ENCODE measurements at places on chromosomes 1 and 21.

DNA sequence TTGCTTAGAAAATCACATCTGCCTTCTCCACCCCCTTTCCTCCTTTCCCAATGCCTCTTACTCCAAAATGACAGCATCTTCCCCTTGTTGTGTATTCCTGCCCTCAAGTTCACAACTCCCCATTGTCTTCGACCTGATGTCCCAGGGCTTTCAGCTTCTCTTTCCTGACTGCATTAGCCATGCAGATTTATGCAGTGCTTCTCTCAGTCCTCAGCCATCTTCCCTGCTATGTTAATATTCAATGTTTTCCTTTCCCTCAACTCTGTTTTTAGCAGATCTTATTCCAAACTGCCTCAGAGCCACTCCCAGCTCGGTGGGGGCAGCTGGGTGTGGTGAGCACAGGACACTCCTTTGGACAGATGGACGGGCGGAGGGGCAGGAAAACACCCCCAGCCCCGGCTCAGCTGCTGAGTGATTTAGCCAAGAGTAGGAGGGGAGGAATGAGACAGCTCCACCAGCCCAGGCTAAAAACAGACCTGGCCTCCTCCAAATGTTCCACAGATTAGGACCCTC, 71.0 kb downstream of the CD2 start:
- no peak for DNase-seq

- no peak for DNase-seq
Measured at GRCh38 chr1:245488346-245489129, 333.8 kb downstream of the KIF26B start.

- no peak for DNase-seq
Measured at GRCh38 chr21:45747233-45747766, 103.8 kb downstream of the PCBP3 start.

- peak; percentile 91 for DNase-seq
Measured at GRCh38 chr1:245156041-245156735, 1.4 kb downstream of the KIF26B start.

DNA sequence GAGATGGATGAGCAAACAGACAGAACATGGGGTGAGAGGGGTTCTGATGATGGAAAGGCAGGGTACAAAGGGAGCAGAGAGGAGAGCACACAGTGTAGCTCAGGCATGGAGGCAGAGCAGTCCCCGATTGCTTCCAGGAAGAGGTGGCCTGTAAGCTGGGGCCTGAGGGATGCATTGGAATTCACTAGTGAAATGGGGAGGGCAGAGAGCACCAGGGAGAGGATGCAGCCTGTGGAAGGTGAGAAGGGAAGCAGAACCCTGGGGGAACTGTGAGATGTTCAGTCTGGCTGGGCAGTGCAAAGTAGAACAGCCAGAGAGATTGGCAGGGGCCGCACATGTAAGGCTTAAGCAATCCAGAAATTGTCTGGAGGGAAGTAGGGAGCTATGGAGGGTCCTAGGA, 12.2 kb downstream of the ZNF362 start:
- DNase-seq, result no peak

- no peak for DNase-seq
Measured at GRCh38 chr1:6762060-6762459, 23.2 kb upstream of the CAMTA1 start.

DNA sequence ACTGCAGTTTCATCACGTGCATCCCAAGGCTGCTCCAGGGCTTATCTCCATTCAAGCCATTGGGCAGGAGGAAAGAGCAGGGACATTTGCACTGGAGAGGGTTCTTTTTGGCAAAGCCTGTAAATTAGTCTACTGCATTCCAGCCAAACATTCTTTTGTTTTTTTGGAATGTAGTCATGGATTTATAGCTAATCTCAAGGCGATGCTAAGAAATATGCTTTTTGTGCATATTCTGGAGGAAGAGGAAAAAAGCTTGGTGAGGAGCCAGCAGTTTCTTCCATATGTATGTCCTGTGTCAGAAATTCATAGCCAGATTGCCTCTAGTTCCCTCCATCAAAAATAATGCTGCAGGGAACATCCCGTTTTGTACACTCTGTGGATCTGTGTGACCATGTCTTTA, 221.4 kb downstream of the BACH1 start:
- DNase-seq, result peak; percentile 23

GRCh38 chr1:27455139-27455811, 34.7 kb downstream of the WASF2 start:
- no peak for DNase-seq

DNA sequence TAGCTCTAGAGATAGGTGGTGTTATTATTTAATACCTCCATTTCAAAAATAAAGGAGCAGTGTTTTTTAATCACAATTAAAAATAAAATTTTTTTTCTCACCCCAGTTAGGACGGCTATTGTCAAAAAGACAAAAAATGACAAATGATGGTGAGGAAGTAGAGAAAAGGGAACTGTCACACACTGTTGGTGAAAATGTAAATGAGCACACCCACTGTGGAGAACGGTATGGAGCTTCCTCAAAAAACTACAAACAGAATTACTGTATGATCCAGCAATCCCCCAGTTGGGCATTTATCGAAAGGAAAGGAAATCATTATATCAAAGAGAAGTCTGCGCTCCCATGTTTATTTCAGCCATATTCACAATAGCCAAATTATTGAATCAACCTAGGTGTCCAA, 148.7 kb upstream of the NR5A2 start:
- no peak for DNase-seq

GRCh38 chr1:54486907-54487306, 61.1 kb upstream of the ACOT11 start:
- no peak for DNase-seq

- DNase-seq, result peak; percentile 77
Measured at GRCh38 chr1:68969441-68969840, 472.6 kb upstream of the DEPDC1 start.

DNA sequence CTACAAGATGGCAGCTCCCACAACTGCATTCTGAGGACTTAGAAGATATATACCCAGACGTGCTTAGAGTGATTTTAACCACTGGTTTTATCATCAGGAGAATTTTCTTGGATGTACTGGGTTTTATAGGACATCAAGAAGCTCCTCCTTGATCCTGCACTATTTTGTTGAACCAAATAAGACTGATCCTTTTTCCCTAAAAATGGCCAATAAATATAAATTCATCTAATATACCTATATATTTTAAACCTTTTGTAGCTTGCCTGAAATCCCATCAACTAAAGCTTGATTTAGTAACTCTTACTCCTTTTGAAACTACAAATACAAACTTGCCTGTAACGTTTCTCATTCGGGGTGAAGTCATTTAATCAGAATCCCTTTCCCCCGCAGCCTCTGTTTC, 849.4 kb upstream of the ADAMTS5 start:
- no peak for DNase-seq

GRCh38 chr1:43936431-43937151, 3.0 kb downstream of the ARTN start:
- DNase-seq, result no peak

GRCh38 chr1:35748326-35748725, 21.5 kb downstream of the CLSPN start:
- no peak for DNase-seq

DNA sequence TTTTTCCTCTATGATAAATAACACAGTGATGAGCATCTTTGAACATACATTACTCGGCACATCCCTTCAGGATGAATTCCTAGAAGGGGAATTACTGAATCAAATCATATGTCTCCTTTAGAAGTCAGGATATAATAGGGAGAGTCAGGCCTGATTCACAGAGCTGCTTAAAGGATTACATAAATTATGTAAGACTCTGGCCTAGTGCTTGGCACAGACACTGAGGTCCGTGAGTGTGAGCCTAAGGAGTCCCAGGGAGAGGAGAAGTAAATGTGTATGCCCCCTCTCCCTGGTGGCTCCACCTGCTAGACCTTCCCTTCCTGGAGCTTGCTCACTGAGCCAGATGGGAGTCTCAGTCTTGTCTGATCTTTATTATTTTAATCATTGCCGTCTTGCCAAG, 8.6 kb upstream of the FOXE3 start:
- no peak for DNase-seq

DNA sequence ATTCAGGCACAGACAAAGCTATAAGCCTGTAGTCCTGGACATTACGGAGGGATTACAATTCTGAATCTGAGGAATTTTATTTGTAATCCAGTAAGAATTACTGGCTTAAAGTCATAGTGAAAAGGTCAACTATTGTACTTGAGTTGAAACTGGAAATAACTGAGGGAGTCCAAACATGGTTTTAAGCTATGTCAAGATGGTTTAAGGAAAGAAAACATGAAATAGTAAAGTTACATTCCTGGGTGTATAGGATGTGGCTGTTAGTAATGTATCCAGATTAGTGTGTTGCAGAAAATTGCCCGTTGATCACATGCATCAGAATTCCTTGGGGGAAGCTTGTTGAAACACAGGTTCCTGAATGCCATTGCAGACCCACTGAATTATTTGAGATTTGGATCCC, 124.8 kb upstream of the GORAB start:
- no peak for DNase-seq

DNA sequence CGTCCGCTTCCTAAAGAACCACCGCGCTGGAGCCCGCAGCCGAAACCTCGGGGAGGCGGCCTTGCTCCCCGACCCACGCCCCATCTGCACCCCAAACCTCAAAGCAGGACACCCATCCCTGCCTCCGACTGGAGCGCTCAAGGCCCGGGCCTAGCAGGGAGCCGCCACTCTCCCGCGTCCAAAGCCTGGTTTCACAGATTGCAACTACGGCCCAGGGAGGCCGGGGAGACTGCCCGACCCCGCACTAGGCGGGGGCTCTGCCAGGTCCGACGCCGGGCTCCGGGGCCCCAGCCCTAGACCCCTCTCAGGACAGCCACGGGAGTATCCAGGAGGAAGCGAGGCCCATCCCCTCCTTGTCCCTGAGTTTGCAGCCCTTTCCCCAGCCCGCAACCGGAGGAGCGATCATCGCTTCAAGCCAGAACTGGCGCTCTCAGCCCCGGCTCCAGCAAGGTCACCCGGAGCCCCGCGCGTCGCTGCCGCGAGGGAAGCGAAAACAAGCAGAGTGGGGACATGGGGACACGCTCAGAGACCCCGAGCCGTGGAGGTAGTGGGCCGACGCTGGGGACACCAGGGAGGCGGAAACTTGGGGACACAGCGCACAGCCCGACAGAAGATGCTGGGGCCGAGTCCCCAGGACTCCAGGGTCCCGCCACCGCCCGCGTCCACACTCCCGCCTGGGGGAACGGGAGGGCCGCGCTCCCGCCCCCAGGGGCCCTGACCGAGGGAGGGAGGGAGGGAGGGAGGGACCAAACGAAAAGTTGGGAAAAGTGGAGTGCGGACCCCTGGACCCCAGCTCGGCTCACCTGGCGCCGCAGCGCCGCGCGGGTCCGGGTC, 433 bp downstream of the TMEM200B start:
- DNase-seq, result no peak

- DNase-seq, result no peak
Measured at GRCh38 chr21:36254106-36254941, 65.7 kb upstream of the MORC3 start.

- no peak for DNase-seq
Measured at GRCh38 chr1:115456441-115456961, 118.5 kb upstream of the NGF start.

DNA sequence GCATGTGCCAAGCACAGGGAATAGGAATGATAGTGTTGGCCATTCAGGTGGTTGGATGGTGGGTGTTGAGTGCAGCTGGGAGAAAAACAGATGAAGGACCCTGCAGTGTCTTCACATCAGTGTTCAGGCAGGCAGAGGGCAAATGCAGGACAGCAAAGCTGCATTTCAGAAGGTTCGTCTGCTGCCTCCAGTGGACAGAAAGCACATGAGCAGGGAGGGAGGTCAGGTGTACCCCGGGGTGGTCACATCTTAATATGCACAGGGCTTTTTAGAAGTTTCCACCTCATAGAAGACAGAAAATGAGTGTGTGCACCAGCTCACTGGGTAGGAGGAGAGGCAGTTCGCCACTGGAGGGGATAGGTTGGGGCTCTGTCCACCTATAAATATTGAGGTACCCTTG, 184.9 kb downstream of the SLC35F3 start:
- DNase-seq, result no peak

DNA sequence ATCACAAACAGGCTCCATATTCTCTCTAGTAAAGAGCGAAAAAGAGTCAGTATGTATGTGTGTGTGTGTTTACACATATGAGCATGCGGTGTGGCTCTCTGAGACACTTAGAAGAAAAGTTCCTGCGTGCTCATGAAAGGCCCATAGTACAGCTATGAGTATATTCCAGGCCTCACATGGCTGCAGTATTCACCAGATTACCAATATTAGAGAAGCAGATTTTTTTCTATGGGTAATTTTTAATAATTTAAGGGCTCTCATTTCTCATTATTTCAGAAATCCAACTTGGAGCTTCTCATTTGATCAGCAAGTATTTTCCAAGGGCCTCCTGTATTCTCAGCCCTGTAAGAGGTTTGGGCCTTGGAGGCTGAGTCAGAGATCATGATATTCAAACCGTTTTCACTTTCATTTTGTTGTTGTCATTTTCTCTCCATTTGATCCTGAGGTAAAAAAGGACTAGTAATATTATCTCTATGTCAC, 232.9 kb upstream of the SGIP1 start:
- no peak for DNase-seq

GRCh38 chr1:207007352-207008033, 25.1 kb downstream of the C1orf116 start:
- DNase-seq, result no peak

- DNase-seq, result peak; percentile 14
Measured at GRCh38 chr1:200837931-200838571, 34.7 kb upstream of the GPR25 start.

DNA sequence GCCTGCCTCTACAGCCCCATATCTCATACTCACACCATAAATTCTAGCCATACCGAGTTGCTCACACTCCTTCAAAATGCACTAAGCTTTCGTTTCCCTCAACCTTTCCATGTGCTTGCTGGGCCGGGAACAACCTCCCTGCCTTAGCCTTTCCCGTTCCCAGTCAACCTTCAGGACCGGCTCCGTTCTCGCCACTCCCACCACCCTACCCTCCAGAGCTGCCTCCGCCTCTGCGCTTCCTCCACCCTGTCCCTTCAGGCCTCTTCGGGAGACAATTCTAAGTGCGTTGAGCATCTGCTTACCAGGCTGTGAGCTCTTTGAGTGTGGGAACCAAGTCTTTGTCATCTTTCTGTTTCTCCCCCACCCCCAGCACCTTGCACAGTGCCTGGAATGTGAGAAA, 31.6 kb downstream of the KCNN3 start:
- no peak for DNase-seq

- peak; percentile 33 for DNase-seq
Measured at GRCh38 chr1:35298464-35298863, 30.0 kb downstream of the ZMYM4 start.

DNA sequence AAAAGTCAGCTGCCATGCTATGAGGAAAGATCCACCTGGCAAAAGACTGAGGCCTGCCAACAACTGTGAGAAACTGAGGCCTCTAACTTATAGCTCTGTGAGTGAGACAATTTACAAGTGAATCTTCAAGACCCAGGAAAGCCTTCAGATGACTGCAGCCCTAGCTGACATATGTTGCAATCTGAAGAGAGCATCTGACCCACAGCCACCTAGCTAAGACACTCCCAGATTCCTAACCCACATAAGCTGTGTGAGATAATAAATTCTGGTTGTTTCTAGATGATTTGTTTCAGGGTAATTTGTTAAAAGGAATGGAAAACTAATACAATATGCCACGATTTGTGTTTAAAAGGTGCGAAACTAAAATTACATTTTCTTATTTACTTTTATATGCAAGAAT, 55.1 kb downstream of the HFM1 start:
- DNase-seq, result no peak

Data from spinal cord (tissue), 10 donors.